Gastrocnemius medialis (tissue), 4 donors: ENCODE measurements at places on chromosomes 4 and X.

GRCh38 chrX:107676559-107677378 lies 48.5 kb downstream of the PRPS1 start:
- H3K4me1 ChIP-seq = peaks cover 24% of the 10 kb centered on the region
- H3K4me3 ChIP-seq = peak overlapping the region; percentile 67
- H3K27ac ChIP-seq = peak overlapping the region; percentile 94
- no peaks in the 10 kb centered on the region for H3K36me3 ChIP-seq
- H3K27me3 ChIP-seq = no peaks in the 10 kb centered on the region

DNA sequence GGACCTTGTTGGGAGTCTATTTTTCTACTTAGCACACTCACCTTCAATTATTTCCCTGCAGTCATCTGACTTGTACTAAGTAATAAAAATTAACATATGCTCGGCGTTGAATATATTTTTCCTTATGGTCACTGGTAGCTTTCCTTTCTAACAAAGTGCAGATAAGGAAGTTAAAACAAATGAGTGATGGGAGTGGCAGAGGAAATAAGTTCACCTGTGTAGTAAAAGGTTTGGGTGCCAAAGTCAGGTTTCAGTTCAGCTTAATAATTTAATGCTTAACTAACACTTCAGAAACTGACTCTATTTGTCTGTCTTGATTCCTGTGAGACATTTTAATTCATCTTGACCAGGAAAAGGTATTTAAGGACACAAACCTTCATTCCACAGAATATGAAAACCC lies 184.4 kb downstream of the PCDH7 start:
- H3K27me3 ChIP-seq = no peaks in the 10 kb centered on the region
- H3K4me1 ChIP-seq = no peaks in the 10 kb centered on the region
- no peak overlapping the region for H3K4me3 ChIP-seq
- no peak overlapping the region for H3K27ac ChIP-seq
- H3K36me3 ChIP-seq = no peaks in the 10 kb centered on the region
- DNase-seq = no peak

DNA sequence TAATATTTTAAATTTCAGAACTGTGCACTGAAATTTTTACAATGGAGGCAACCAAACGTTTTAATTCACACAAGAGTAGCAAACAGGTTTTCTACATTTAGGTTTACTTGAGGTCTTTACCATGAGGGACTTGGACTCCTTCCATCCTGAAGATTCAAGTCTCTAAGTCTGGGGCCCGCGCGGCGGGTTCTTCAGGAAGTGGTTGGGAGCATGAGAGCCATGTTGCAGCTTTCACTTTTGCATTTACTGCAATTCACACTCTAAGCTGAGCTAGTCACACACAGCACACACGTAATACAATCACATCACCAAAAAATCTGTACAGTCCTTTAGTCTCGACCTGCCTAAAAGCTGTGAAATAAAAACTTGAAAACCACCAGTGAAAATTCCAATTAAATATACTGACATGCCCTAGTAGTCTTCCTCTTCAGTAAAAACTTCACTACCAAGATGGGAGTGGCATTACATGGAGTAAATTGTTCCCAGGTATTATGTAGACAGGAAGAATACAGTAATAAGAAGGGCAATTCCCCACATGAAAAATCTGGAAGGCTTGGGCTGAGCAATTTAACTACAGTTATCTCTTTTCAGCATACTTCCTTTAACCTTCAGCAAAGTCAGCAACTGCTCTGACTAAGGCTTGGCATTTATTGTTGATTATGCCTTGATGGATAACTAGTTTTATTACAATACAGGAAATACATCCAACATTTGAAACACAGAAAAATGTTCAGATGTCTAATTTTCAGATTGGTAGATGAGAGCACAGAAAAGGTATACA lies 571.1 kb upstream of the DIPK2B start:
- H3K4me1 ChIP-seq = no peaks in the 10 kb centered on the region
- no peak overlapping the region for H3K4me3 ChIP-seq
- peaks cover 25% of the 10 kb centered on the region for H3K27me3 ChIP-seq
- peak overlapping the region; percentile 74 for H3K27ac ChIP-seq
- DNase-seq = no peak

DNA sequence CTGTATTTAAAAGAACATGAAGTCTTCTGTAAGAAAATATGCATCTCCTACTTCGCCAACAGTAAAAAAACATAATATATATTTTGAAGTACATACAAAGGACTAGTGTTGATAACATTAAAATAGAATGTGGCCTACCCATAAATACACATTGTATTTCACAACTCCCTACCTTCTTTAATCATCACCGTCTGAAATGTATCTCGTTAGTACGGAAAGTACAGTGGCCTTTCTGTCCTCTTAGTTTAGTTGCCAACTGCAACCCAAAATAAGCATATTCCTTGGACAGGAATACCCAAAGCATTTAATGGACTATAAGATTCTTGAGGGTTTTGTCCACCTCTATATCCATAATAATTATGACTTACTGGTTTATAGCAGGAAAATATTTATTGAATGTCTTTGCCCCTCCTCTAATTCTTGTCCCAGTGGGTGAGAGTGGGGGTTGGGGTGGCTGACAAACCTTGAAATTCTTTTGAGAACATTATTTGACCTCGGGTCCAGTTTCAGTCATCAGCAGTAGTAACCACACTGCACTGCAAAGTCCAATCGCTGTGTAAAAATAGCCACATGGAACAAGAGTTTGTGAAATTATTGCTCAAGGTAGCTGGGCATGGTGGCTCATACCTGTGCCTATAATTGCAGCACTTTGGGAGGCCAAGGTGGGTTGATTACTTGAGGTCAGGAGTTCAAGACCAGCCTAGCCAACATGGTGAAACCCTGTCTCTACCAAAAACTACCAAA lies 474.5 kb downstream of the KLHL13 start:
- H3K4me3 ChIP-seq = no peak overlapping the region
- peak; percentile 14 for DNase-seq
- no peak overlapping the region for H3K27ac ChIP-seq
- H3K36me3 ChIP-seq = no peaks in the 10 kb centered on the region
- no peaks in the 10 kb centered on the region for H3K27me3 ChIP-seq
